CD4-positive, alpha-beta T cell treated with Interleukin-6 for 4 hours (primary cell): ENCODE measurements at places on chromosomes 11 and 22.
A peak's percentile ranks its signal among the peaks of the same experiment; 100 is the strongest.

- DNase-seq: no peak
Observed at GRCh38 chr11:110076371-110076965, 16.7 kb upstream of the ZC3H12C start.

GRCh38 chr22:29427176-29427760, 11.1 kb upstream of the RFPL1 start:
- DNase-seq: no peak

GRCh38 chr11:88623531-88623930, 286.0 kb upstream of the CTSC start:
- DNase-seq: no peak

GRCh38 chr11:70530010-70530409, 131.7 kb downstream of the CTTN start:
- DNase-seq: no peak

GRCh38 chr11:89500336-89500735, 9.2 kb upstream of the NOX4 start:
- DNase-seq: no peak

GRCh38 chr11:128970598-128971190, 28.0 kb upstream of the TP53AIP1 start:
- no peak for DNase-seq

GRCh38 chr22:43226377-43227238, 39.7 kb upstream of the TTLL12 start:
- no peak for DNase-seq

GRCh38 chr11:95485115-95485900, 254.3 kb upstream of the SESN3 start:
- DNase-seq: no peak

GRCh38 chr11:68387840-68388239, 72.7 kb upstream of the PPP6R3 start:
- DNase-seq: no peak

- no peak for DNase-seq
Observed at GRCh38 chr22:39956932-39957664, 3.1 kb upstream of the TMA7B start.

- DNase-seq: no peak
Observed at GRCh38 chr22:41899992-41900651, 14.8 kb downstream of the SHISA8 start.

GRCh38 chr11:46336563-46337180, 10.6 kb upstream of the DGKZ start:
- DNase-seq: no peak

DNA sequence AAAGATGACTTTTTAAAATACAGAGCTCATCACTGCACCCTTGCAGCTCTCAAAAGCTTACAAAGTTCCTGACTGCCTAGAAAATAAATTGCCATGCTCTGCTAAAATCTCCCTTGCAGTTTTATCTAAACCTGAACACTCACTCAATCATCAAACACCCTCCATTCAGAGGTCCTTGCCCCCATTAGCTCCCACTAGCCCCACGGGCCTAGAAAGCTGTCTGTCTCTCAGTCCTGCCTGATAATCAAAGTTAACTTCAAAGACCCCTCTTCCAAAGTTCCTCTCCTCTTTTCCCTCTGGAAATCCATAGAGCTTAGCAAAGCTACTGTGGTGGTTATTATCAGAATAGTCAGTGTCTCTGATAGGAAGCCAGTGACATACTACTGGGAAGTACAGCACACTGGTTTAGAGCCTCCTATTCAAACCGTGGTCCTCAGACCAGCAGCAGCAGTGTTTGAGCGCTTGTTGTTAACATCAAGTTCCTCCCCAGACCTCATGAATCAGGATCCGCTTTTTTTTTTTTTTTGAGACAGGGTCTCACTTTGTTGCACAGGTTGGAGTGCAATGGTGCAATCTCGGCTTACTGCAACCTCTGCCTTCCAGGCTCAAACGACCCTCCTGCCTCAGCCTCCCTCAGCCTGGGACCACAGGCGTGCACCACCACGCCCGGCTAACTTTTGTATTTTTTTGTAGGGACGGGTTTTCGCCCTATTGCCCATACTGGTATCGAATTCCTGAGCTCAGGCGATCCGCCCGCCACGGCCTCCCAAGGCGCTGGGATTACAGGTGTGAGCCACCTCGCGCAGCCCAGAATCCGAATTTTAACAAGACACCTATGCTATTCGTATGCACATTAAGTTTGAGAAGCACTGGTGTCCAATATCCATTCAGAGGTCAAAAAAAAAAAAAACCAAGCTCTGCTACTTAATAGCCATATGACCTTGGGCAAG, 1.2 kb downstream of the NDUFC2 start:
- no peak for DNase-seq

DNA sequence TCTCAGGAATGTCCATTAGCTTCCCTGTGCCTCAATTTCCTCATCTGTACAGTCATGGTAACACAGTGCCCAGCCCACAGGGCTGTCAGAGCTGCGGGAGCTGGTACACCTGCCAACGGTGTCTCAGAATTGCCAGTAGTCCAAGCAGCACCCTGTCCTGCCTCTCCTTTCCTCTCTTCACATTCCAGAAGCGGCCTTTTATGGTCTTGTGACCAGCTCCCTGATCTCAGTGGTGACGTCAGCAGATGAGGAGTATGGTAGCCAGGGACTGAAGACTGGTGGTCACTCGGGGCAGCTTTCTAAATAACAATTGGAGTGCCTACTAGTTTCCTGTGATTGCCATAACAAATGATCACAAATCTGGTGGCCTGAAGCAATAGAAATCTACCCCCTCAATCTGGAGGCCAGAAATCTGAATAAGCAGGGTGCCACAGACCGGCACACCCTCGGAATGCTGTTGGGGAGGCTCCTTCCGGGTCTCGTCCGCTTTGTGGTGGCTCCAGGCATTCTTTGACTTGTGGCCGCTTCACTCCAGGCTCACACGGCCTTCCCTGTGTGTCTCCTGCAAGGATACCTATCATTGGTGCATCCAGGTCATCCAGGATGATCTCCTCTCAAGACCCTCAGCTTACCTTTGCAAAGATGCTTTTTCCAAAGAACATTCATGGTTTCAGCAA, 2.1 kb downstream of the FADD start:
- no peak for DNase-seq

DNA sequence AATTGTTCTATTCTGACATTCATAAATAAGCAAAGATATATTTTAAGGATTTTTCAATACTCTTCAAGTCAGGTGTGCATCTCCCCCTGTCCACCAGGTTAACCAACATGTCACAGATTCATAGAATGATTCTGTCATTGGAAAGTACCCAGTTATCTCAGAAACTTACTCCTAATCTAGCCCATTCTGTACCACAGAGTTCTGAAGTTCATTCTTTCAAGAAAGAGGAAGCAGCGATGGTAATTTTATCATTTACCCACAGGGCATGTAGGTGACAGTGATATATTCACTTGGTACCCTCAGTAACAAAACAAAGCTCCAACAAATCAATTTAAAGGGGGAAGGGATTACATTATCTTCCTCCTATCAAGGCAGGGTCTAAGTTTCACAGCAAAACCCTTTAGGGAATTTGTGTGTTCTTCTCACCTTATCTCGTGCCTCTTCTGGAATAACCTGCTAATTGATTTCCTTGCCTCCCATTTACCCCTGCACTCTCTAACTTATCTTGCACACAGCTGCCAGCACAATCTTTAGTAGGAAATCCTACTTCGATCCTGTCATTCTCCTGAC, 19.0 kb upstream of the MPPED2 start:
- DNase-seq: no peak

DNA sequence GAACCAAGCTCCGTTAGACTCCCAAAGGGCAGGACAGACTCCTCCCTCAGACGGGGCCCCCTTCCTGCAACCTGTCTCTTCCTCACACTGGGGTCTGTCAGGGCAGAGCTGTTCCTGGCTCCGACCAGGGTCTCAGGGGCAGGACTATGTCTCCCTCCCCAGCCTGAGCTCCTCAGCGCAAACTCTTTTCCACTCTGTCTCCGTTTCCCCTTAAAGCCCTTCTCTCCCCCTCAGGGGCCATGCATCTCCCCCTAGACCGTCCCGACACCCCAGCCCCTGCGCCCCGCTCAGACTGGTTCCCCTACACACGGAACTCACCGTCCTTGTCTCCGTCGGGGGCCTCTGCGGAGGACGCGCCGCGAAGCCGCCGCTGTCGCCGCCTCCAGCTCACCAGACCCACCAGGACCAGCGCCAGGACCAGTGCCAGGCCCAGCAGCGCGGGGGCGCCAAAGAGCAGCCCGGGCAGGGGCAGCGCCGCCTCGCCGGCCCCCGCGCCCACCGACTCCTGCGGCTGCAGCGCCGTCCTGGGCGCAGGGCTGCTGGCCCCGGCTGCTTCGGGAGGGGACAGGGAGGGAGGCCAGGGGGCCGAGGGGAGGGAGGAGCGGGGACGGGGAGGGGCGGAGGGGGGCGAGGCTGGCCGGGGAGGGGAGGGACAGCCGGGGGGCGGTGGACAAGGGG, 684 bp downstream of the TNFRSF13C start:
- peak; percentile 84 for DNase-seq

DNA sequence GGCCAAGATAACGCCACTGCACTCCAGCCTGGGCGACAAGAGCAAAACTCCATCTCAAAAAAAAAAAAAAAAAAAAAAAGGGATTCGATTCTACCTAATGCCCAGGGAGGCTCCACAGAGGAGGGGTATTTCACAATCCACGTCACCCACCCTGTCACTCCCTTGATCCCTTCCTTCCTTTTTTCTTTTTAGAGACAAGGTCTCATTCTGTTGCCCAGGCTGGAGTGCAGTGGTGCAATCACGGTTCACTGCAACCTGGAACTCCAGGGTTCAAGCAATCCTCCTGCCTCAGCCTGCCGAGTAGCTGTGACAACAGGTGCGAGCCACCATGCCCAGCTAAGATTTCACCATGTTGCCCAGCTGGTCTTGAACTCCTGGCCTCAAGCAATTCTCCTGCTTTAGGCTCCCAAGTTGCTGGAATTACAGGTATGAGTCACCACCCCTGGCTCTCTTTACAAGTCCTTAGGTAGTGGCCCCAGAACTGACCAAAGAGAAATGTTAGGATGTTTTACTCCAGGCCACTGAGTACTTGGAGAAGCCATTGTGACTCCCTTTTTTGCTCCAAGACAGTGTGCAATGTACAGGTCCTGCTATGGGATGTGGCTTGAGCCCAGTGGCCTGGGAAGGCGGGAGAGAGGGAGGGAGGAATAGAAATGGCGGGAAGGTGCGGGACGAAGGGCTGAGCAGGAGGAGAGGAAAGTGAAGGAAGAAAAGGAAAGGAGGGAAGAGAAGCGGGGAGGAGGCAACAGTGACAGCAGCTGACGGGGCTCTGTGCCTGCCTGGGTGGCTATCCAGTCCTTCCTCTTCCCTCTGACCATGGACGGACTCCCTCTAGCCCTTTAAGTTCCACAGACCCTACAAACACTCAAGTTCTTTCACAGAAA, 11.8 kb upstream of the FXYD2 start:
- no peak for DNase-seq

GRCh38 chr11:63951779-63952536, 13.2 kb downstream of the NAA40 start:
- peak; percentile 34 for DNase-seq

- DNase-seq: no peak
Observed at GRCh38 chr11:44456544-44457300, 108.7 kb upstream of the CD82 start.

DNA sequence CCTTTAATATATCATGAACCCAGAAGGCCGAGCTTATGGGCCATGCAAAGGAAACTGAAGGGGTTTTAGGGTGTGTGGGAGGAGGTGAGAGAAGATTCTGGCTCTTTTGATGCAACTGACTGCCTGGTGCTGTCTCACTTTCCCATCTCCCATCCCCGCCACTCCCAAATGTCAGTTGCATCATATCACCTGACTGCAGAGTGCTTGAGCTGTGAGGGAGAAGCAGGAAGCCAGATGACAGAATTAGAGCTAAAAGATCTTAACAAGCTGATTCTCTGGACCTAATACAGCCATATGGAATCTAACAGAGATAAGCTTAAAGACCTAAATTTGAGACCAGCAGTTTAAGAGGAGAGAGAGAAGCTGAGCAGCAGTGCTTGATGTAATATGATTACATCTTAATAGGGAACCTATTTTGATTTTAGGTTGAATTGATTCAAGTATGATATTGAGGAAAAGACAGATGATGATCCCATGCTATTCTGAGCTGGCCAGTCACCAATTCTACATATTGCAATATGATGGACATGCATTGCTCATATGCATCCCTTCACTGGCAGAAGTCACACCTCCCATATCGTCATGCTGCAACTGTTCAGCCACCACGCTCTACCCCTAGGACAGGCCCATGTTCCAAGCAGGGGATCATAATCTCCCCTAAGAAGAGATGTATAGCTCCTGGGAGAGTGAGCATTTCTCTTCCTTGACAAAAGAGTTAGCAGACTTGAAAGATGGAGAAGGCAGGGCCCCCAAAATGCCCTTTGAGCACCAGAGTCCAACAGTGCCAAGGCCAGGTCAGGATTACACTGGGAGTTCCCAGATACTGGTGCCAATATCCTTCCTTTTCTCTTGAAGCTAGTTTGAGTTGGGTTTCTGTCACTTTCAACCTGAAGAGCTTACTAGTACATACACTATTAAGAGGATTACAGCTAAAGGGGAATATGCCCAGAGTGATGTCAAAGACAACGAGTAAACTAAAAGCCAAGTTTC, 44.9 kb downstream of the PLEKHA7 start:
- DNase-seq: no peak

DNA sequence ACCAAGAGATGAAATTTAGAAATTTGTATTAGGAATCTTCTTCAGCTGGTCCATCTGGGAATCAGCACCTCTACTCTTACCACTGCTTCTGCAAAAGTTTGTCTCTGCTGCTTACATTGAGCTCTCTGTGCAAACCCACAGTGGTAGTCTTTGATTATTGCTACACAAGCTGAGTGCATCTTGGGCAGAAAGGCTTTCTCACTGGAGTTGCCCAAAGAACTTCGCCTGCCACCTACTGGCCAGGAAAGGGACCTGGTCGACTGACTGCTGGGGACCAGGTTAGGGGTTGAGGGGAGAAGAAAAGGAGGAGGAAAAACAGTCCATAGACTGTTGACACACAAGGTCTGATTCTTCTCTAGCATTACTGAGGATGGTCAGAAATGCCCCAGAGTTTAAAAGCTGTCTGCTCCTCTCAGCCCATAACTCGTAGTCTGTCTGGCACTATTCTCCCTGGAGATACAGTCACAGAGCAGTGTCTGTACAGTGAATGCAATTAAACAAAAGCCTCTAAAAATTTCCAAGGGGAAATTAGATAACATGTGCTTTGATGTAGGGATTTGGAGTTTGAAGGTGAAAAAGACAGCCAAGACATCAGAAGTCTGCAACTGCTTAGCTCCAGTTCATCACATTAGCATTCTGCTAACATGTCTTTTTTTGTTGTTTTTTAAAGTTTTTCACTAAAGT, 215.0 kb upstream of the CTSC start:
- DNase-seq: peak; percentile 32

GRCh38 chr22:46003271-46004091, 26.5 kb upstream of the WNT7B start:
- DNase-seq: no peak

GRCh38 chr22:44437216-44438055, 60.6 kb downstream of the RTL6 start:
- no peak for DNase-seq

GRCh38 chr11:128691802-128692752, 1.8 kb upstream of the FLI1 start:
- no peak for DNase-seq
